ENCODE measurements at places on chromosomes 16 and 17.

DNA sequence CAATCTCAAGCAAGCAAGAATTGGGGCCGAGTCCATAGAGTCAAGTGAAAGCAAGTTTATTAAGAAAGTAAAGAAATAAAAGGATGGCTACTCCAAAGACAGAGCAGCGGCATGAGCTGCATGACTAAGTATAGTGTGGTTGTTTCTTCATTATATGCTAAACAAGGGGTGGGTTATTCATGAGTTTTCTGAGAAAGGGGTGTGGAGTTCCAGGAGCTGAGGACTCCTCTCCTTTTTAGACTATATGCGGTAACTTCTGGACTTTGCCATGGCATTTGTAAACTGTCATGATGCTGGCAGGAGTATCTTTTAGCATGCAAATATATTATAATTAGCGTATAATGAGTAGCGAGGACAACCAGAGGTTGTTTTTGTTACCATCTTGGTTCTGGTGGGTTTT lies 819.9 kb downstream of the KCNJ2 start:
- DNase-seq = no peak

DNA sequence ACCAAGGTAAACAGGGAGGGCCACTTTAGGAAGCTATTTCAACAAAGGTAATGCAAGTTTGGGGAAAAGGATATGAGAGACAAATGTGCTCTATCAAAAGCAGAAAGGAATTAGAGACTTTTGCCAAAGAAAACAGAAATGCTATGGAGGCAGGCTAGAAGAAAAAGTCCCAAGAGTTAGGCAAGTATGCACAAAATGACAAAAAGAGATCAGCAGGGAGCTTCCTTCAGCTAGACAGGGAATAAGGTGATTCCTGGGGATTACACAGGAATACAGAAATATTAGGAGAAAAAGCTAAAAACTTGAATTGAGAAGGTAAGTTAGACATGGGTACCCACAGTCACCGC lies 2.4 kb downstream of the FXR2 start:
- DNase-seq = no peak

GRCh38 chr17:56597495-56597990 lies 4.0 kb downstream of the NOG start:
- no peak for DNase-seq

DNA sequence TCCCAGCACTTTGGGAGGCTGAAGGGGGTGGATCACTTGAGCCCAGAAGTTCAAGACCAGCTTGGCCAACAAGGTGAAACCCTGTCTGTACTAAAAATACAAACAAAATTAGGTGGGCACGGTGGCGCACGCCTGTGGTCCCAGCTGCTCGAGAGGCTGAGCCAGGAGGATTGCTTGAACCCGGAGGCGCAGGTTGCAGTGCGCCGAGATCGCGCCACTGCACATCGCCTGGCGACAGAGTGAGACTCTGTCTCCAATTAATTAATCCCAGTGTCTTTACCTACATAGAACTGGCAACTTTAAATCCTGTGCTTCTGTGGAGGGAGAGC lies 1.5 kb upstream of the ELOB start:
- DNase-seq = no peak

- peak; percentile 77 for DNase-seq
These were observed 34.4 kb upstream of the PRKCB start for GRCh38 chr16:23801378-23801777.

GRCh38 chr16:30139583-30140481 lies 16.8 kb upstream of the MAPK3 start:
- peak; percentile 59 for DNase-seq

Data from OCI-M1 (cell line).